ENCODE measurements at places on chromosomes 2 and 18. TPM values are rescaled to one million over a fixed set of nuclear protein-coding genes. Genes with fewer than 3 reads are reported as not detected.

The KCNK3 gene
- total RNA-seq: not detected

The LNPK gene
- 31.7 TPM for total RNA-seq

The STAT4 gene
- total RNA-seq: 54.7 TPM

The MOCOS gene
- 0.13 TPM for total RNA-seq

The TRIM54 gene
- total RNA-seq: 0.22 TPM

GRCh38 chr2:10720947-10721395, 459 bp upstream of the ATP6V1C2 start:
- no peak for DNase-seq
- H3K4me3 ChIP-seq: no peak overlapping the region
- no peaks in the 10 kb centered on the region for H3K36me3 ChIP-seq
- peaks cover 10% of the 10 kb centered on the region for H3K4me1 ChIP-seq
- peaks cover 14% of the 10 kb centered on the region for H3K27me3 ChIP-seq

GRCh38 chr18:51651761-51652160, 454.3 kb upstream of the MEX3C start:
- H3K27me3 ChIP-seq: no peaks in the 10 kb centered on the region
- no peak overlapping the region for H3K4me3 ChIP-seq
- no peak overlapping the region for H3K27ac ChIP-seq
- H3K4me1 ChIP-seq: no peaks in the 10 kb centered on the region

- H3K27ac ChIP-seq: no peak overlapping the region
- H3K4me1 ChIP-seq: no peaks in the 10 kb centered on the region
- DNase-seq: no peak
- H3K4me3 ChIP-seq: no peak overlapping the region
- H3K27me3 ChIP-seq: no peaks in the 10 kb centered on the region
- no peaks in the 10 kb centered on the region for H3K36me3 ChIP-seq
Measured at GRCh38 chr2:72545790-72546189, 280.0 kb downstream of the EXOC6B start.

DNA sequence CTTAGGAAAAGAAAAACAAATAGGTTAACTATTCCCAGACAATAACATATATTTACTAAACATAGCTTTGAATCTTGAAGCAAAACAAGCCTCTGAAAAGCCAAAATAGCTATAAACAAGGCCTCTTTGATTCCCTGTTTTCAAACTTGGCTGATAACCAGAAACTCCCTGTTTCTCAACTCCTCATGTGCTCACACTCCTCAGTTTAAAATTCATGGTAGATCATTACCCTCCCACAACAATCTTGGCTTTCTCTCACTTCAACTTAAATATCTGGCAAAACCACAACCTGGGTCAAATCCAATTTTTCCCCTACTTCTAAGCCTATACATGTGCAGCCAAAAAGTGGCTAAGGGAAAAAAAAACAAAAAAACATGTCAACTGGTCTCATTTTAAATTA, 15.6 kb downstream of the SUCLG1 start:
- H3K4me3 ChIP-seq: no peak overlapping the region
- H3K27me3 ChIP-seq: no peaks in the 10 kb centered on the region
- H3K27ac ChIP-seq: no peak overlapping the region
- H3K36me3 ChIP-seq: peaks cover 19% of the 10 kb centered on the region
- no peak for DNase-seq

DNA sequence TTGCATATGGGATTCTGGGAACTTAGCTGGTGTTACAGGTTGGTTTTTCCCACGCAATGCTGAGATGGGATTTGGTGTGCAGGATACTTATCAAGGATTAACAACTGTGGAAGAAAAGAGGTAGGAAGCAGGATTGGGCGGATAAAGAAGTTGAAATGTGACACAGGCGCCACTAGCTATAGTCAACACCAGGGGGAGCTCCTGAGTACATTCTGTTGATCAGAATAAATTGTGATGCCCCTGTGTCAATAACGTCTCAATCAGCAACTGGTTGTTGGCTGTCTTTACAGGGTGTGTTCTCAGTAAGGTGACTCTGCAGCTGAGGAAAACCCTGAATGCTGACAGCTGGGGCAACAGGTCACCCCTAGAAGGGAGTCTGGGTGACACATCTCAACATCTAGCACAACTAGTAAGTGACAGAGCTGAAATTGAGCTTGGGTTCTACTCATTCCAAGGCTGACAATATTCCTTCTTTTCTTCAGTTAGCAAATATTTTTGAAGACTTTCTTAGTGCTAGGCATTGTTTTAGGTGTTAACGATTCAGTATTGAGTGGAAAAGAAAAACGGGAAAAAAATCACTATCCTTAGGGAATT, 143.0 kb downstream of the ARL6IP6 start:
- no peaks in the 10 kb centered on the region for H3K27me3 ChIP-seq
- DNase-seq: no peak
- no peaks in the 10 kb centered on the region for H3K36me3 ChIP-seq
- no peak overlapping the region for H3K4me3 ChIP-seq
- no peak overlapping the region for H3K27ac ChIP-seq
- H3K4me1 ChIP-seq: no peaks in the 10 kb centered on the region

DNA sequence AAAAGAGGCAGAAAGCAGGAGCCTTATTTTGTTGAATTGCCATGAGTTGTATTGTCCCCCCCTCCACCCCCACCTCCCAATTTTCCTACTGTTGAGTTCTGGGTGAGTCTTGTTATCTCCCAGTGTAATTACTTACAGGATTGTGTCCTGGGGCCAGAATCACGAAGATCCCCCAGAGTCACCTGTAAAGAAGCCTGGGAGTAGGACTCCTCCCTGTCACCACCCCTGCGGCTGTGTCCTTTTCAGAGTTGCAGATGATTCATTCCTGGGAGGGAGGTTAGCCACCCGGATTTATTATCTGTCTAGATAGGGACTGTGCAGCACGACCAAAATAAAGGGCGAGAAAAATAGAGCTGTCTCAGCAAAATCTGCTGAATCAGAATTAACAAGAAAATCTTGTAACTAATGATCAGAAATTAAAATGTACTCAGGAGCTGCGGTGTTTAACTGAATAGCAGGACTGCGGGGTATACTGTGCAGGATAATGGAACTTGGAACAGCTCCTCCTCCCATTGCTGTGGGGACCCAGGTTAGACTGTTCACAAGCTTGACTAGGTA, 81.7 kb upstream of the CAPN13 start:
- H3K27ac ChIP-seq: no peak overlapping the region
- H3K4me3 ChIP-seq: no peak overlapping the region
- DNase-seq: no peak
- H3K4me1 ChIP-seq: no peaks in the 10 kb centered on the region

DNA sequence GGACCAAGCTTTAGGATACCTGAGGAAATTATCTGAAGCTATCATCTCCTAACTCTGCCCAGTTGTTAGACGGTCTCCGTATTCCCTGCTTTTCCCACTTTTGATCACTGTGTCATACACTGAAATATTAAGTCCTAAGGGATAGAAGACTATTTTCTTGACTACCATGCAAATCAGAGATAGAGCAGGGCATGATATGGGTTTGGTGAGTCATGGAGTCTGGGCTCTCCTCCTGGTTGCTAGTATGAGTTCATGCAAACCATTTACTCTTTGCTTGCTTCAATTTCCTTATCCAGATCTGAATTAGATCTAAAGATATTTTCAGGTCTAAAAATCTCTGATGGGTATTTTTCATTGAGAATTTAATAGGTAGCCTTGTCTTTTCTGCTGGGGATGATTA, 55.0 kb downstream of the EHBP1 start:
- no peaks in the 10 kb centered on the region for H3K4me1 ChIP-seq
- no peak overlapping the region for H3K27ac ChIP-seq
- no peak overlapping the region for H3K4me3 ChIP-seq
- no peaks in the 10 kb centered on the region for H3K36me3 ChIP-seq
- DNase-seq: no peak

DNA sequence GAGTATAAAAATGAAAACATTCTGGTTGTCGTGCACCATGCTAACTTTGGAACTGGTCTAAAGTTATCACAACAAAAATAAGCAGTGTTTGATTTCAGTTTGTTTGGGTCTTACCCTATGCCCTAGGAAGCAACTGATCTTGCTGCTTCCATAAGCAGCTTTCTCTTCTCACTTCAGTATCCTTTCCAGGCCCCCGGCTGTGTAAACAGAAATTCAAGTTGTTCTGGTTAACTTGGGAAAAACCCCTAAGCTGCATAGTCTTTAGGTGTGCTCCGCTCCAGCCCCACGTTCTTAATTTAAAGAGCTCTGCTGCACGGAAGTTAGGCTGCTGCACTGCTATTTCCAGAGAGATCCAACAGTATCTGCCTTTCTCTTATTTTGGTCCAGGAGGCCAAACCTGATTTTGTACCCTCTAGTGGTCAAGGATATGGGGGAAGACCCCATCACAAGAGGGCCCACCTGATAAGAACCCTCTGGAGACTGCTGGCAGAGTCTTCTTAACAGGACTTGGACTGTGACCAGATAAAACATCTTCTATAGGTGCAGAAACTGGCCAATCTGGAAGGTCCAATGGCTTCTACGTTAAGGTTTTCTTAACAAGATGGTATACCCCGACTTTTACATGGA, 69.1 kb downstream of the FEZ2 start:
- H3K36me3 ChIP-seq: no peaks in the 10 kb centered on the region
- H3K4me1 ChIP-seq: no peaks in the 10 kb centered on the region
- DNase-seq: no peak
- no peaks in the 10 kb centered on the region for H3K27me3 ChIP-seq

GRCh38 chr2:31302940-31303563, 69.1 kb downstream of the EHD3 start:
- H3K27me3 ChIP-seq: no peaks in the 10 kb centered on the region
- H3K4me3 ChIP-seq: no peak overlapping the region
- DNase-seq: no peak
- H3K27ac ChIP-seq: no peak overlapping the region
- H3K36me3 ChIP-seq: no peaks in the 10 kb centered on the region
- no peaks in the 10 kb centered on the region for H3K4me1 ChIP-seq

DNA sequence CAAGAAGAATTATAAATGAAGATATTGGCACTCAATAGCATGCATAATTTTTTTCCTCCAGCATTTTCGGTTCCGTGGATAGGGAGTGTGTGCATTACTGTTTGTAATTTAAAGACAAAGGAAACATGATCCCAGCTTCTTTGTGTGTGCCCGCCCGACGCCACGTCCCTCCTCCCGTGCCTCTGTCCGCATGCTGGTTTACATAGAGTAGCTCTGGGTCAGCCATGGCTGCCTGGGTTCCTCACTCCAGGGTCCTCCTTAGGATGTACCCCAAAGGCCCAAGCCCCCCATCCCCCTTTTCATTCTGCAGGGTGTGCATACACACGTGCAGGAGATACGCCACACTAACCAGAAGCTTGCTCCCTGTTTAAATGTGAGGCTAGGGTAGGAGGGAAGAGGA, 214.7 kb downstream of the KLHL29 start:
- H3K36me3 ChIP-seq: no peaks in the 10 kb centered on the region
- no peak for DNase-seq
- H3K4me1 ChIP-seq: no peaks in the 10 kb centered on the region
